Progenitor cell of endocrine pancreas (in vitro differentiated cells): ENCODE measurements at places on chromosomes 2 and 18. TPM values are rescaled to one million over a fixed set of nuclear protein-coding genes. Genes with fewer than 3 reads are reported as not detected.

- no peak for DNase-seq
Measured at GRCh38 chr2:98787700-98788099, 56.8 kb upstream of the MGAT4A start.

GRCh38 chr2:214019973-214020345, 390.9 kb upstream of the VWC2L start:
- DNase-seq = no peak

GRCh38 chr2:73174941-73175662, 27.3 kb upstream of the NOTO start:
- no peak for DNase-seq

DNA sequence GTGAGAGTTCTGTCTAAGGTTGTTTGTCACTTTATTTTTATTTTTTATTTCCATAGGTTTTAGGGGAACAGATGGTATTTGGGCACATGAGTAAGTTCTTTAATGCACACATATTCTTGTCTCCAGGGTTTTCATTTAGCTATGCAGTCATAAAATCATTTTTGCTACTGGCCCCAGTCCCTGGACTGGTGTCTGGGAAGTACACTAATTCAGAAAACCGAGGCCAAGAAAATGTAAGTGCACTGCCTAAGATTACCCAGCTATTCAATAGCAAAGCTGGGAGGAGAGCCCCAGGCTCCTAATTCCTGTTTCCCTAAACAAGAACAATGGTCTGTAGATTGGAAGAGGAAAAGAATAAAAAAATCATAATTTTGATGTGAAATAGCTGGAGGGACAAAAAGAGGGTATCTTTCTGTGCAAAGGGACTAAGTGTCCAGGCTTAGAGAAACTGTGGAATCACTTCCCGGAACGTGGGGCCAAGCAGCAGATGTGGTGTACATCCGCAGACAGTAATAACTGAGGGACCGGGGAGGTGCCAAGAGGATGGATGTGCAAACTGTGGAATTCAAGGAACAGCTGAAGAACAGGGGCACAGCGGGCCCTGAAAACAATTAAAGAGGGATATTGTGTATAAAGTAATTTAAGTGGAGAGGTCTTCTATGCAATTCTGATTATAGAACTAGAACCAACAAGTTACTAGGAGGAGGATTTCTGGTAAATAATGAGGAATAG, 236.3 kb downstream of the ACKR3 start:
- no peak for DNase-seq

Gene FARSB
- 18.5 and 19.3 TPM in 2 replicates for total RNA-seq

Gene TBR1
- total RNA-seq = not detected in 2 replicates
